ENCODE measurements at places on chromosomes 3 and 15.
A peak's percentile ranks its signal among the peaks of the same experiment; 100 is the strongest.

- DNase-seq = no peak
Observed at GRCh38 chr3:100429187-100429716, 27.9 kb downstream of the LNP1 start.

GRCh38 chr15:62999923-63000561, 42.5 kb upstream of the TPM1 start:
- no peak for DNase-seq

GRCh38 chr3:57815036-57815435, 58.9 kb downstream of the SLMAP start:
- DNase-seq = no peak

DNA sequence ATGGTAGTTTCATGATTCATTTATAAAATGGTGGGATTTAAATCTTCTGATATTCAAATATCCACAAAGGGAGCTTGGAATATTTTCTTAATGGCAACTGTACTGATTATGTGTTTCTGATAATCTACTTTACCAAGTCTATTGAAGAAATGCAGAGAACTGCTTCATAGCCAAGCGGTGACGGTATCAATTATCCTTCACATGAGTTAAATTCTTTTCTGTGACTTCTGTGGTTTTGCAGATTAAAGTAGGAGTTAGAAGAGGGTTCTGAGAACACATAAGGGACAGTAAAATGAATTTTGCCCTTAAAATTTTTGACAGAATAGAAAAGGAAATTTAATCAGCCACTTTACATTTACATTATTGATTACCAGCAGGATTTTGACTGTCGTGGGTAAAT, 563.2 kb downstream of the GBE1 start:
- DNase-seq = no peak

DNA sequence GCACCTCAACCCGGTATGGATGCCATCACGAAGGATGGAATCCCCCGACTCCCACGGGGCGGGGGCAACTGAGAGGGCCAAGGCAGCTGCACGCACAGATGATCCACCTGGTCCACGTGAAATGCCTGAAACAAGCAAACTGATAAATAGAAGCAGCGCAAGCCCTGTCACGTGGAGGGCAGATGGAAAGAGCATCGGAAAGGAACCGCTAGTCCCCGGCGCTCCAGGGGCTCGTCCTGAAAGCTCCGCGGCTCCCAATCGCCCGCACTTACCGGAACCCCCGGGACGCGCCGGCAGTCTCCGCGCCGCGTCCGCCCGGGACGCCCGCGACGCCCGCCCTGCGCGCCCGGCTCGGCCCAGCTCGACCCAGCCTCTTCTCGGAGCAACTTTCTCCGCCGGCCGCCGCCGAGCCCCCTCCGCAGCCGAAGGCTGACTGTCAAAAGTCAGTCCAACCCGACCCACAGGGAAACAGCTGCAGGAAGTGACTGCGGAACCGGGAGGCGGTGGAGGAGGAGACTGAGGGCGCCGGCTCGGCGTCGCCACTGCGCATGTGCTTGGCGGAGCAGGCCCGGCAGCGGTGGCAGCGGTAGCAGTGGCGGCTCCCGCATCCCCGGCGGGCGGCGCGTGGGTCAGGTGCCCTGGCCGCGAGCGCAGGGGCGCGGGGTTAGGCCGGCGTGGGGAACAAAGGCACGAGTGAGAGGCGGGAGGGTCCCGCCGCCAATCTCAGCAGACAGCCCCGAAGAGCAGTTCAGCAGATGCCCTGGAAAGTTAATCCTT, at the start of gene ZMAT3:
TSS of gene ZMAT3 (minus strand) at position 487 of the 777 bp plus-strand sequence. CDS start 4,057 bp downstream, outside the sequence.
- peak; percentile 76 for DNase-seq

DNA sequence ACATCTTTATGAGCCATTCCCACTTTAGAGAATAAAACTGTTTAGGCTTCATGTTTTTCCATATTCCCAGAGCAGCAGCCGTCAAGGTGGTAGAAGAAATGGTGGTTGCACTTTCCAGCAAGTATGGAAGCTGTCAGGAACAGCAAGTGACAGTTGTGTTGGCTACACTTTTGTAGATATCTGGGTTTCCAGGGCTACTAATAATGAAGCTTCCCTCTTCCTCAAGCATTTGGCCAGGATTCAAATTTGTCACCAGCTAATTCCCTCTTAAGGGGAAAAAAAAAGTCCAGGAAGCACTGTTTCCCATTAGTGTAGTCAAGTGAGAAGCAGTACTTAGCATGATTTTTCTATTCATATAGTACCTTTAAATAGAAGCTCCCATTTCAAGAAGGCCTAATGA, 252.8 kb downstream of the IGSF11 start:
- no peak for DNase-seq

DNA sequence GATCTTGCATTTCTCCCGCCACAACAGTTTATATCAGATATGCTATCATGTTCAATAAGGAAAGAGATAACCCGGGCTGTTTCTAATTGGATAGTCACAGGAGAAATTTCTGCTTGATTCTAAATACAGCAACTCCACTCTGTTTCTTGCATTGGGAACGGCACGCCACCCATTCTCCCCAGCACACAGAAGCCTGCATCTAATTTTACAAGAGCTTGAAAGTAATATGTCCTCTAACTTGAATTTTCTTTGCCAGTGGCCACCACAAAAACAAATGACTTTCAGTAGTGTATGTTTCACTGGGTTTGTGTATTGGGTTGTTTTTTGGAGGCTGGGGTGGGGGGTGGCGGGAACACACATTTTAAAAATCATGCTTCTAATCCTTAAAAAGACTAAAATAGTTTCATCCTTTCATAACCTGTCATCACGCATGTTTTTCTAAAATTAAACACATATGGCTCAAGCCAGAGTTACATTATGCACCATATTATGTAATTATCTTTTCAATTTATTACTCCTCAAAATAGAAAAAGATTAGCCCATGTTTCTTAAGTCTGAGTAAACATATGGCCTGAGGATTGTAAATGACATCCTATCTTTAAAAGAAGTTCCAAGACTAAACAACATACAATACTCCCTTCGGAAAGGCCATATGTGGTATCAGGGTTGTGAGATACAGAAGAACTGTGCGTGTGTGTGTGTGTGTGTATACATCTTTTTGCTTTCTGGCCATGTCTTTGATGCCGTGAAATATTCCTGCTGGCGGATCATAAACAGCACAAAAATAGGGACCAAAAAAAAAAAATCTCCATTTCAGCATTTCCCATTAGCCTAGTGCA, 176.3 kb downstream of the FOXP1 start:
- no peak for DNase-seq

GRCh38 chr15:89746386-89746780, 4.7 kb downstream of the MESP1 start:
- no peak for DNase-seq

- DNase-seq = no peak
Observed at GRCh38 chr3:3443482-3443881, 264.0 kb upstream of the CRBN start.

DNA sequence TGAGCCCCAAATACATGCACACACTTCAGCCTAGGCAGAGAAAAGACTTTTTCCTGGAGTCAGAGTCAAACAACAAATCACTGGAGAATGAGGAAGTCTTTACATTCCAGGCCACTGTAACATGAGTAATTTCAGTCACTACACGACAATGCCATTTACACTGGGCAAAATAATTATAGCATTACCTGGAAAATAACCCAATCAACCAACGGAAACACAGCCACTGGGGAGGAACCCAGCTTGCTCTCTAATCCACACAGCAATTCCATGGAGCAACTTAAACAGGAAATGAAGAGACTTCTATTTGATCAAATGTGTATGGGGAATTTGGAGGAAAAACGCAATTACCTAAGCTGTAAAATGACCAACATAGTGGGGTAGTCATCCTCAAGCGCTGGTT, 15.2 kb downstream of the FSTL1 start:
- DNase-seq = no peak

- no peak for DNase-seq
Observed at GRCh38 chr3:183538486-183538885, 17.0 kb downstream of the KLHL6 start.

DNA sequence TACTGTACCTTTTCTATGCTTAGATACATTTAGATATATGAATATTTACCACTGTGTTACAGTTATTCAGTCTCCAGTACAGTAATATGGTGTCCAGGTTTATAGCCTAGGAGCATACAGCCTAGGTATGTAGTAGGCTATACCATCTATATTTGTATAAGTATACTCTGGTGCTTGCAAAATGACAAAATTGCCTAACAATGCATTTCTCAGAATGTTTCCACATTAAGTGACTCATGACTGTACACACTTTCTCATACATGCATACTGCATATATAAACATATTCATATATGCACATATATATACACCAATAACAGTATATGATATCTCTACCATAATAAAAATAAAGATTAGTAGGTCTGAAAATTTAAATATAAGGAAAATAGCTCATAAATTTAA, 169.3 kb downstream of the DPH6 start:
- no peak for DNase-seq

DNA sequence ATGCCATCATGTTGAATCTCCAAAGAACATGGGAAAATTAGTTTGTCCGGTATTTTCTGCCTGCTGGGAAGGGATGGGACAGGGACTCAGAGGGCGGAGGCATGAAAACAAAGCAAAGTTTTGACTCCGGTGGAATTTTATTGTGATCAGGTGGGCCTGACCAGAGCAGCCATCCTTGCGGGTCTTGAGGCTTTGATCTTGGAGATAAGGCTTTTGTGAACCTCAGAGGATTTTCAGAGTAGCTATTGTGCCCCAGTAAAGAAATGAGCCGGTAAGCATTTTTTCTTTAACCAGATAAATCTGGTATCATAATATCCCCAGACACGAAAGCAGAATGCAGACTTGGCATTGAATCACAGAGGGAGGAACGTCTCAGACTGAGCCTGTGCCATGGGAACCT, 99.4 kb upstream of the TNIK start:
- DNase-seq = no peak

- DNase-seq = no peak
Observed at GRCh38 chr3:28449398-28449797, 100.8 kb upstream of the AZI2 start.

DNA sequence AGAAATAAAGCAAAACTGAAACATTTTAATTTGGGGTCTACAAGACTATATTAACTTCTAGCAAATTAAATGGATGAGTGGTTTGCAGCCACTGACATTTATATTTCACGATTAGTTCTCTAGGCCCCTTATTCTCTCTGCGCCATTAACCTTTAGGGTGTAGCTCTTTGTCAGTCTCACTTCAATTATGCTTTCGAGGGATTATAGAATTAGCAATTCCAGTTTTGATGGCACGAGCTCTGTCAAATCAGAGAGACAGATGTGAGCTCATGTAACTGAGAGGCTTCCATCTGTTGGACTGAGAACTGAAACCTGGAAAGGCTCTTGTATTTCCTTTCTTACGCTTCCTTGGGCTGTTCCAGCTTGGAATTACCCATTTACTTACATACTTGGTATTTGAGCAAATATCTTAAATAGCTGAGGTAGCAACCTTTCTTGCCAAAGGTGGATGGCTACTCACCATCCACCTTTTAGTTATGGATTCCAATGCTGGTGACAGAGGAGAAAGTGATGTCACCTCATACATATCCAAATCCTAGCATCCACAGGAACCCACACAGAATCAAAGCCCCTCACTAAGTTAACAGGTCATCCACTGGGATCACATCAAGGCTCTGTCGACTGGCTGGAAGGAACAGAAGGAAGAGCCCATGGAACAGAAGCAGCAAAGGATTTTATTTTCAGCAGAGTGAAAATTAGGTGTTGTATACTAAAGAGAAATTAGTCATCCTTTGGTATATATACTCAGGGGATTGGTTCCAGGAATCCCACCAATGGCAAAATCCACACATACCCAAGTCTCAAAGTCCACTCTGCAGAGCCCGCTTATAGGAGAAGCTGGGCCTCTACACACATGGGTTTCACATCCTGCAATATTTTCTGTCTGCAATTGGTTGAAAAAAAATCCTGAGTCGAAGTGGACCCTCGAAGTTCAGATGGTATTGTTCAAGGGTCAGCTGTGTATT, 20.8 kb downstream of the VGLL4 start:
- no peak for DNase-seq

DNA sequence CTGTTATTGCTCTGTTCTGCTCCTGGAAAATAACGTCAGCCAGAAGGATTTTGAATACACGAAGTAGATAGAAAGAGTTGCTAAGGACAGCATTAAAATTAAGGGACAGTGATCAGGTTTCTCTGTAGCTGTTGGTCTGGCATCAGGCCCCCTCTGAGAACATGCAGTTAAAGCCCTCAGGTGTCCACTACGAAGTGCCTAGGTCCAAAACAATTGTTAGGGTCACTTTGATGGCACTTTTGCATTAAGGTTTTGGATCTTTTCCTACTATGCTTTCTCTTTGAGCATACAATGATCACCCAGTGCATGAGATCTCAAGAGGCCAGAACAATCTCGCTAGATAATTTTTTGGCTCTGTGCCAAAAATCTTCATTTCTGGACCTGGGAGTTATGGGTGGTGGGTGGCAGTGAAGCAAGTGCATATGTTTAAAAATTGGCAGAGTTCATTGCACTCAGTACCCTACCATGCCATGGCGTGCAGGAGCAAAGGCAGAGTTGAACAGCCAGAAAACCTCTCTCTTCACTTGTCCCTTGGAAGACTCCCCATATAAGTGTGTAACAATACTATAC, 797.6 kb downstream of the ROBO2 start:
- no peak for DNase-seq

- DNase-seq = no peak
Observed at GRCh38 chr15:71780115-71780976, 30.0 kb upstream of the NR2E3 start.

DNA sequence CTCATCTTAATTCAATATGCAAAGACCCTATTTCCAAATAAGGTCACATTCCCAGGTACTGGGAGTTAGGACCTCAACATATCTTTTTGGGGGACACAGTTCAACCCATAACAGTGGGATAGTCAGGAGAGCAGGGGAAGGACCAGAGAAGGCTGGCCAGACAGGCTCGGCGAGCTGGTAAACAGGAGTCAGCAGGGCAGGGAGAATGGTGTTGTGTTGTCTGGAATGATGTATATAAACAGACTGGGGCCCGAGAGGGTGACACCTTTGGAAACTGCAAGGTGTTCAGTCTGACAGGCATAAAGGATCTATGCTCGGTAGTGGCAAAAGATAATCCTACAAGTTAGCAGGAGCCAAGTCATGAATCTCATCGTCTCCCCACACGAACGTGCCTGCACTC, 10.1 kb upstream of the PPP1R2 start:
- DNase-seq = no peak

DNA sequence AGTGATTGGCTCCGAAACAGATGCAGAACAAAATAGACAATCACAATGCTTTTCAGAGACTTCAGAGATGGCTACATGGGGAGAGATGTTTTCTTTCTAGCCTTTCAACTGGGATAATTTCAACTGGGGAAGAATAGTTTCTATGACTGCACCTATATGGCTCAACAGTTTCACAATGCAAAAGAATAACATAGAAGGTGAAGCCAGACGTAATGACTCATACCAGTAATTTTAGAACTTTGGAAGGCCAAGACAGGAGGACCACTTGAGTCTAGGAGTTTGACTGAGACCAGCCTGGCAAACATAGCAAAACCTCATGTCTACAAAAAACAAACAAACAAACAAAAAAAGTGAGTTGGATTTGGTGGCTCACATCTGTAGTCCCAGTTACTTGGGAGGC, 180.2 kb upstream of the CHL1 start:
- DNase-seq = no peak

GRCh38 chr3:34957677-34958076, 681.6 kb upstream of the ARPP21 start:
- no peak for DNase-seq

GRCh38 chr3:11159421-11159904, 5.2 kb downstream of the HRH1 start:
- no peak for DNase-seq

All from stimulated activated CD8-positive, alpha-beta memory T cell treated with anti-CD3 and anti-CD28 coated beads, Interleukin-15, amount 100 ng/mL, for 4 hours (primary cell).